Posterior cingulate gyrus (tissue), 11 donors: ENCODE measurements at places on chromosomes 11 and 22.

DNA sequence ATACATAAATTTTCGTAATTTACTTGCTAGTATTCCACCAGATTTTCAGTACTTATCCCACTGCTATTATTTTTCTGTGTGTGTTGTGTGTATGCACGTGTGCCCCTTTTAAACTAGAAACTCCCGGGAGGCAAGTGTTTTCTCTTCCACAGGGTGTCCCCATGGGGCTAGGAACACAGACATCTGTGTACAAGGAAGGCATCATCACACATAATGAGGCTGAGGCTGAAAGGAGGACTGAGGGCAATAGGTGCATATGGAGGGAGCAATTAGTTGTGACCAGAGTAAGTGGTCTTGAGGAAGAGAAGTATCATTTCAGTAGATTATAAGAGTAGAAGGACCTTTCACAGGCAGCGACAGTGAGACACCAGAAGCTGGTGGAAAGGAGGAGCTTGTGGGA is 2.1 kb upstream of the DPAGT1 start:
- DNase-seq, result no peak

DNA sequence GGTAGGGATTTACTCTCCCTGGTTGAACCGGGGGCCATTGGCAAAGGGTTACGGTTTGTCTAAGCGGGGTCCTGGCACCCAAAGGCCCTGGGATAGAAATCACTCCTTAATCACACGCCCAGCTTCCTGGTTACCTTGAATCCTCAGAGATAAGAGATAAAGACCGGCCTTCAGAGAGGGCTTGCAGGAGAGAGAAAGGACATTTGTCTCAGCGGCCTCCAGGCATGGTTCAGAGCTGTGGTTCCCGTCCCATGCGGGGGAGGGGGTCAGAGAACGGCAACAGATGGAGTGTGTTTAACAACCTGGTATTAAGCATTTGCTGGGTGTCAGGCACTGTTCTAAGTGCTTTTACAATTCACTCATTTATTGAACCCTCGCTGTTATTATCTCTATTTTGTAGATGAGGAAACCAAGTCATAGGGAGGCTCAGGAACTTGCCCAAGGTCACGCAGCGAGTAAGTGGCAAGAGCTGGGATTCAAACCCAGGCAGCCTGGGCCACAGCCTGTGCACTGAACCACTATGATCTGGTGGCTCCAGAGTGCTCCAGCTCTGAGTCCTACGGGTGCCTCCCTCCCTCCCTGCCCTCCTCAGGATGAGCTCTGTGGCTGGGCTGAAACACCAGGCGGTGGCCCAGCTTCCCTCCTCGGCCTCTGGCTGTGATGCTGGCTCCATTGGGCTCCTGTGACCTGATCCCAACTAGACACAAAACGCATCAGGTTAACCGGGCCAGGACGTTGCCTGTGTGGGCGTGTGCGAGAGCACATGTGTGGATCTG is 18.6 kb downstream of the LRRC10B start:
- DNase-seq, result no peak

- no peak for DNase-seq
Observed at GRCh38 chr11:97544431-97544830, 1154.6 kb downstream of the JRKL start.

DNA sequence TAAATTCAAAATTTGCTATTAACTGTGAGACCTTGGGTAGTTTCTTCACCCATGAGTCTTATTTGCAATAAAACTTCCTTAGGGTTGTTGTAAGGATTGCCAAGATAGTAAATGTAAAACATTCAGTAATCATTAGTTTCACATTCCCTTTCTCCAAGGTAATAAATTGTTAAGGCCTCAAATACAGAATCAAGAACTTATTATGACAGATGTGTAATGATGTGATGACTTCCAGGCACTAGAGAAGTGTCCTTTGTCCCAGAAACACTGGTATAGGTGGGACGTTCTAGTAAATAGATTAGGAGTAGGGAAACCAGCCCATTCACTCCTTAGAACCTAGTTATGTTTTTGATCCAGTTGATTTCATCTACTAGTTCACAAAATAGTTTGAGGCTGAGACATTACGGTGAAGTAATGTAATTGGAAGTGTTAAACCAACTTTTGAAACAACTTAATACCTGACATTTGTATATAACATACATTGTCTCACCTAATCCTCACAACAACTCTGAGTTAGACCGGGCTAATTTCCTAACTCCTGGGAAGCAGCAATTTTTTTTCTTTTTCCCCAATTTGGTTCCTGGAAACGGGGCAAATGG is 25.5 kb downstream of the CTNND1 start:
- no peak for DNase-seq

DNA sequence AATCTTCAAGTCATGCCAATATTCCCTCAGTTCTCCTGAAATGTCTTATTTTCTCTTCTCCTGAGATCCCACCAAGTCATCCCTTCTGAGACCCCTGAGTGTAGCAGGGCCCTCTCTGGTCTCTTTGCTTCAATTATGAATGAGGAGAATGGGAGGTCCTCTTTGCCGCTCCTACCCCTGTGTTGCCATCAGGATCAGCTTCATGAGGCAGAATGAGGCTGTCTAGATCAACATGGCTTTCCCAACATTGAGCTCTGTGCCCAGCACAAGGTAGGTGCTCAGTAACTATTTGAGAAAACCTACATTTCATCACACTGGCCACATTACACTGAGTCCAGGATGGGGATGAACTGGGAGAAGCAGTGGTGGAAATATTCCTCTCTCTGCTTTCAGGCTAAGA is 107.2 kb downstream of the ZNF280B start:
- no peak for DNase-seq

- DNase-seq, result no peak
Observed at GRCh38 chr22:33726294-33726734, 194.0 kb downstream of the LARGE1 start.

- peak; percentile 4 for DNase-seq
Observed at GRCh38 chr22:50728523-50728931, 9.5 kb upstream of the ACR start.

GRCh38 chr22:41057076-41057475 is 35.3 kb upstream of the EP300 start:
- DNase-seq, result no peak

GRCh38 chr11:67999201-67999629 is 4.7 kb downstream of the UNC93B1 start:
- DNase-seq, result no peak

- DNase-seq, result no peak
Observed at GRCh38 chr11:124101737-124102136, 13.5 kb upstream of the VWA5A start.

- peak; percentile 32 for DNase-seq
Observed at GRCh38 chr11:22163394-22163797, 29.5 kb upstream of the ANO5 start.

GRCh38 chr22:25881210-25881755 is 139.3 kb downstream of the MYO18B start:
- no peak for DNase-seq

DNA sequence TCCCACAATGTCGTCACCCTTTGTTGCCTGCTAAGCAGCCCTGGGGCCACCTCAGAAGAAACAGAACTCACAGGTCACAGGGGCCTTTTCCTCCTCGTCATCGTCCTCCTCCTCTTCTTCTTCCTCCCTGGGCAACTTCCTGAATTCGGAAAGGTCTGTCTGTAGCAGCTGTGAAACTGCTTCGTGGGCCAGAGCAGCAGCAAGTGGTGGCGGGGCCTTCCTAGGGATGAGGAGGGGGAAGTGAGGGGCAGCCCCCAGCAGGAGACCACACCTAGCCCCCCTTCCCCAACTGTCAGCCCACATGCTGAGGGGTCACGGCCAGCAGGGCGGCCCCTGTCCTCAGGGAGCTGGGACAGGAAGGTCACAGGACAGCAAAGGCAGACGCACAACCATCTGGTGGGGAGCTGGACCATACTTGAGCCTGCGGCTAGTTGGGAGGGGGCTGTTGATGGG is 13.2 kb downstream of the PPM1F start:
- no peak for DNase-seq

- no peak for DNase-seq
Observed at GRCh38 chr11:105130189-105130813, 9.3 kb downstream of the CARD18 start.

DNA sequence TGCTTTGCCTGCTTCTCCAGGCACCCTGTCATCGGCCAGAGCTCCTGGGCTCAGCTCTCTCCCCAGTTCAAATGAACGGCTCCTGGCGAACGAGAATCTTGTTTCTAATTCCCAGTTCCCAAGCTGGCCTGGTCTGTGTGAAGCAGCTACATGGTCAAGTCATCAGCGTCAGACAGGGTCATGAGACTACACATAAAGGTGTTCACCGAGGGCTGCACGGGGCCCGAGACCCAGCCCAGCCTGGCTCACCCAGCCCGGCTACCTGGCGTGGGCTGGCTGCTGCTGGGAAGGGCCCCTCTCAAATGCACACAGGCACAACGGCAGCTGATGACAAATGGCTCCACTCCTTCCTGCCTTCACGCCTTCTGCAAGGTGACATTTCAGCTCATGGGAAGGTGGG is 14.6 kb upstream of the CELSR1 start:
- DNase-seq, result no peak

- no peak for DNase-seq
Observed at GRCh38 chr22:44319685-44320084, 6.9 kb upstream of the SHISAL1 start.

DNA sequence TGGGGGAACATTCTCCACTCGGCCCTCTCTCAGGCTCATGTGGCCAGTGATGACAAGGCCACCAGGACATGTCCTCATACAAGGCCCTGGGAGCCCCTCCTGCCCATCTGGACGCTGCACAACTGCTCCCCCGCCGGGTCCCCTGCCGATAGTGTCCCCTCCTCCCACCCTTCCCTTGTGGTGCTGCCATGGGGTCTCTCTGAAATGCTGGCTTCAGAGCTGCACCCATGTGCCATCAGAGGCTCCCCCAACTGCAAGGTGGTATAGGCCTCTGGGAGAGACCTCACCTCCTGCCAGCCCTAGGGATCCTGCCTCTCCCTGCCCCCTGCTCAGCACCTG is 113.0 kb downstream of the KCNQ1OT1 start:
- DNase-seq, result no peak

GRCh38 chr22:38802671-38803121 is 8.8 kb upstream of the DNAL4 start:
- DNase-seq, result no peak

GRCh38 chr22:47168900-47169800 is 406.7 kb downstream of the TBC1D22A start:
- DNase-seq, result peak; percentile 19

DNA sequence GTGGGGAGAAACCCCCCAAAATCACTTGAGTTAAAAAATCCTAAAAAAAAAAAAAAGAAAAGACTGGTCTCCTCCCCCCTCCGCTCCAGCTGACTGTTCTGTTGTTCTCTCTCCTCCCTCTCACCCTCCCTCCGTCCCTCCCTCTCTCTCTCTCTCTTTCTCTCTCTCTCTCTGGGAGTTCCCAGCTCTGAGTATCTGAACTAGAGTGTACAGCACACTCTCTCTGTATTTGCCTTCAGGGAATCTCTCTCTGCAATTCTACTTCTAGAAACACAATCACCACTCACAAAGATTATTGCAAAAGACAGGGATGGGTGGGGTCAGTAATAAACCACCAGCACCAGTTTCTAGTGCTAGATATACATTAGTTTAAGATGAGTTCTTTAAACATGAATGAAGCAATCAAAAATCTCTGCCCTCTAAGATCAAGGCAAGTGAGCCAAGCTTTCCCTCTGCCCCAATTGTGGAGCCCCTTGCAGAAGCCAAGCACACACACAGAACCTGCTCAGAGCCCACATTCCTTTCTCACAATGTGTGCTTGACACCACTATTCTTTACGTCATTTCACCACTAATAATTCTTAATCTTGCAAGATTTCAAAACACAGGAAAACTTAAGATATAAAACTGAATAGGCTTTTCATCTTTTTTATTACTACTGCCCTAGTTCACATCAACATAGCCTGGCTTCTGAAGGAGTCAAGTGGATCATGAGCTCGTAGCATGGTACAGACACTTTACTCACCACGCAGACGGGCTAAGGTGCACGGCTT is 133.5 kb downstream of the RBFOX2 start:
- DNase-seq, result no peak

GRCh38 chr11:86035164-86035563 is 33.7 kb downstream of the PICALM start:
- DNase-seq, result no peak

DNA sequence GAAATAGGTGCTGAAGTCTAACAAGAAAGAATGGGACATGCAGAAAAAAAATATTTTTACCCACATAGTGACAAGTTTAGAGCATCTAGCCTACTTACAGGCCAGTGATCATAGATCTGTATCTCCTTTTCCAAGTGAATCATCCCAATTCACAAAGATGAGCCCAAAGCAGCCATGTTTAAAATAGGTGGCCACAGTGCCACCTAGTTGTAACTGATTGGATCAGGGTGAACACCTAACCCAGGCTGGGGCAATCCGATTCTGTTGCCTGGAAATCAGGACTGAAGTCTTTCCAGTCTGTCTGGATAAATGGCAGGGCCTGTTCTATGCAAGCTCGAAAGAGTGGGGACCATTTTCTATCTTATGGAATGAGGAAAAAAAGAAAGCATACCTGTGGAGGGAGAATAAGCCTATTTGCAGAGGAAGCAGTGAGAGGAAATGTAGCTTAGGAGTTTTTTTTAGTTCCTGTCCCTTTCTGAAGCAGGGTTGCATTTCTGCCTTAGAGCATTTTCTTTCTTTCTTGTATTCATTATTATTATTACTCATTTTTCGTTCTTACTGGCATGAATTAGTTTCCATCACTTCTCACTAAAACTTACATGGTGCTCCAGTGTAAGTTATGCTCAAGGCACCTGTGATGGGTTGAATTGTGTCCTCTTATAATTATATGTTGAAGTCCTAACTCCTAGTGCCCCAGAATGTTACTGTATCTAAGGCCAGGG is 113.2 kb upstream of the RAG2 start:
- DNase-seq, result no peak

DNA sequence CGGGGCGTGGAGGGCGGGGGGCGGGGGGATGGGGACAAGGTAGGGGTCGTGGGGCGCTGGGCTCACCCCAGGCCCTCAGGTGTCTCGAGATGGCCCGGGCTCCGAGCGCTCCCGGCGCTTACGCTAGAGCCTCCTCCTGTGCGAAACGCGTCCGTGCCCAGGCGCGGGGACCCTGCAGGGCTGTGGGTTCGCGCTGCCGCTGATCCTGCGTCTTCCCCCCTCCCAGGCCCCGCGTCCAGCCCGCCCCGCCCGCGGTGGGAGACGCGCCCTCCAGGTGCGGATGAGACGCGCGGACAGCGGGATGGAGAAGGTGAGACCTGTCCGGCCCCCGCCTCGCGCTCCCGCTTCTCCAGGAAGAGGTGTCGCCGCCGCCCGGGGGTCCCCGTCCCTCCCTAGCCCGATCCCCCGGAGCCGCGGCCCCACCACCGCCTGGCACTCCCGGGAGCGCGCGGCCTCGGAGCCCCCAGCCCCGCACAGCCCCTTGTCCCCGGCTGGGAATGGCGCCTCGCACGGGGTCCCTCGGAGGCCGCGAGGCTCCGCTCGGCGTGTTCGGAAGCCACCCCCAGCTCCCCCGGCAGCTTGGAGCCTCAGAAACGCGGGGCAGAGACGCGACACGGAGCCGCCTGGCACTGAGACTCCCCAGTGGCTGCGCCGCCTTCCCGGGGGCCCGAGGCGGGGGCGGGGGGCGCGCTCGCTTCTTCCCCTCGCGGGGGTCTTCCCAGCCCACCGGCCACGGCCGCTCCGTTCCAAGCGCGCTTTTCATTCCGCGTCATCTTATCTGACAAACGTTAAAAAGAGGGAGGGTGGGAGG is 27.6 kb upstream of the TOLLIP start:
- peak; percentile 24 for DNase-seq
